Posterior vena cava (tissue), 2 donors: ENCODE measurements at places on chromosomes 6 and 20. TPM values are rescaled to one million over a fixed set of nuclear protein-coding genes. Genes with fewer than 3 reads are reported as not detected.

The SPEF1 gene
- not detected for total RNA-seq

The PRSS16 gene
- total RNA-seq: not detected

The C6orf120 gene
- total RNA-seq: 24.6 TPM

The FKBP1C gene
- total RNA-seq: 0.24 TPM

DNA sequence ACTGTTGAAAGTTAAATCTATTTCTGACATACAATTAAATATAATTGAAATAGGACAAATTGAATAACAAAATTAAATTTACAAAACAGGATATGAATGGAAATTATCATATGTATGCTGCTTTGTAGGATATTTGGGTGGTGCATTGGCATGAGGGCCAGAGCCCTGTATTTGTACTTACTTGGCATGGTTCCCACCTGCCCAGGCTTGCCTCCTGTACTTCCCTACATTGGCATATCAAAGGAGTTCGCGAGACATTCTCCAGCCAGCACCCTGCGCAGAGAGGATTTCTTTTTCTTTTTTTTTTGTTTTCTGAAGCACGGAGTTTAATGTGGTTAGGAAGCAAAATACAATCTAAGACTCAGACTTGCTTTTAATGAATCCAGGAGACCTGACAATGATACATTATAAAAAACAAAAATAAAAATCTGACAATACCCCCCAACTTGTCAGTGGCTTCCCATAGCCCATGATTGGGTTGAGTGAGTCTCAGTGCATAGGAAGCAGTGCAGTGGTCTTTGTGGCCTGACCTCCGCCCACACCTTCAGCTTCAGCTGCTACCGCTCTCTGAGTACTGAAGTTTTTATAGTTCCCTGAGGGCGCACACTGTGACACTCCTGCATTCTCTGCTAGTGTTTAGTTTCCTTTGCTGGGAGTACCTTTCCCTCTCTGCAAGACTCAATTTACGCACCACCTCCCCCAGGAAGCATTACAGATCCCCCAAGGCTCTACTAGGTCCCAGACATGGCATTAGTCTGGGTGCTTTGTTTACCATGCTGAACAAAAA is 440.8 kb downstream of the UTRN start:
- DNase-seq: no peak

GRCh38 chr6:126657561-126658175 is 317.8 kb downstream of the CENPW start:
- no peak for DNase-seq

DNA sequence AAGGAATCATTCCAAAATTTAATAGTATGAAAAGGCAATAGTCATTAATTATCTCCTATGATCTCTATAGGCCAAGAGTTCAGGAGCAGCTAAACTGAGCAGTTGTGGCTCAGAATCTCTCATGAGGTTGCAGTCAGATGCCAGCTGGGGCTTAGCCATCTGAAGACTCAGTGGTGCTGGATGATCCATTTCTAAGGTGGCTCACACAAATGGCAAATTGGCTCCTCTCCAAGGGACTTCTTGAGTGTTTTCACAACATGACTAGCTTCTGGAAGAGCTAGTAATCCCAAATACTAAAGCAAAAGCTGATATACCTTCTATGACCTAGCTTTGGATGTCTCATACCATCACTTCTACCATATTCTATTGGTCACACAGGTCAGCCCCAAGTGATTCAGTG is 104.2 kb downstream of the HAO1 start:
- DNase-seq: no peak

- no peak for DNase-seq
Observed at GRCh38 chr20:36937402-36937770, 14.1 kb downstream of the SAMHD1 start.

GRCh38 chr20:37649017-37649416 is 44.8 kb upstream of the CTNNBL1 start:
- no peak for DNase-seq

GRCh38 chr6:24524805-24525204 is 30.0 kb downstream of the ALDH5A1 start:
- no peak for DNase-seq

DNA sequence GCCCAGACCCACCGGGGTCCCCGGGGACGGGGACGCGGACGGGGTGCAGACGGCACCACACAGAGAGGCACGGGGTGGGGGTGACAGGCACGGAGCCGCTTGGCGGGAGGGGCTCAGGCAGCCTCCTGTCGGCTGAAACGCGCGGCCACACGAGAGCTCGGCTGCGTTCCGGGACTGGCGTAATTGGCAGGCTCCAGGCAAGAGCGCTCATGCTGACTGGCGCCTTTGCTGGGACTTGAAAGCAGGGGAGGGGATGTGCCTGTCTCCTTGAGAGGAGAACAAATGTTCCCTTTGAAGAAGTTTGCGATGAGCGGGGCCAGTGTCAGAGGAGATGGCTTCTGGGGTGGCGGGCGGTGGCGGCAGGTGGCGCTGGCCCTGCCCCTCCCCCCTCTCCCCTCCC is 25.8 kb downstream of the BHLHE23 start:
- DNase-seq: no peak

DNA sequence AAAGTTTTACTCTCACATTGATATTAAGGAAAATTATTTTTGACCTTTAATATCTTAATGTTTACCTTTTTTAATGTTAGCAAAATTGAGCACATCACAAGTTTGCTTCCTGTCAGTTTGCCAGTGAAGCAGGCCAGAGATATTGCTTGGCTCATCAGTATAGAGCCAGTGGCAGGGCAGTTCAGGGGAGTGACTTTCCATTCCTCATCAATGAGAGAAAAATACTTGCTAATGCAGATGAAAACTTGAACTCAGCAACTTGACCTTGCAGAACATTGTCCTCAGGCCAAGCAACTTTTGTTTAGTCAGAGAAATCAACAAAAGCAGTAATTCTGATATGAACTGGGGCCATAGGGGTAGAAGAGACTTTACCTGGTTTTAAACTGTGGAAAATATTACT is 6.9 kb downstream of the TAB2 start:
- DNase-seq: no peak

- no peak for DNase-seq
Observed at GRCh38 chr6:118782651-118783050, 111.3 kb upstream of the ASF1A start.

DNA sequence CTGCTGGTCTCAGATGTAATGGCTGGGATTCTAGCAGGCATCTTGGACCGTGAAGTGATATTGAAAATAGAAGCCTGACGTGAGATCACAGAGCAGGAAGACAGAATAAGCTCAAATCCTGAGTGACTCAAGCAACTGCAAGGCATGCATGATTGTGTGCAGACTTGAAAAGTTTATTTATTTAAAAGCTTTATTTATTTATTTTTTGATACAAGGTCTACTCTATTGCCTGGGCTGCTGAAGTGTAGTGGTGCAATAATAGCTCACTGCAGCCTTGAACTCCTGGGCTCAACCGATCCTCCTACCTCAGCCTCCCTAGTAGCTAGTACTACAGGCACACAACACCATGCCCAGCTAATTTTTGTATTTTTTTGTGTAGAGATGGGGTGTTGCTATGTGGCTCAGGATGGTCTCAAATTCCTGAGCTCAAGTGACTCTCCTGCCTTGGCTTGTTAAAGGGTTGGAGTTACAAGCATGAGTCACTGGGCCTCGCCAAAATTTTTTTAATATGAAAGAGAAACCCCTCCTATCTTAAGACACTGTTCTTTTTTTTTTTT is 40.1 kb upstream of the RNF144B start:
- DNase-seq: no peak

DNA sequence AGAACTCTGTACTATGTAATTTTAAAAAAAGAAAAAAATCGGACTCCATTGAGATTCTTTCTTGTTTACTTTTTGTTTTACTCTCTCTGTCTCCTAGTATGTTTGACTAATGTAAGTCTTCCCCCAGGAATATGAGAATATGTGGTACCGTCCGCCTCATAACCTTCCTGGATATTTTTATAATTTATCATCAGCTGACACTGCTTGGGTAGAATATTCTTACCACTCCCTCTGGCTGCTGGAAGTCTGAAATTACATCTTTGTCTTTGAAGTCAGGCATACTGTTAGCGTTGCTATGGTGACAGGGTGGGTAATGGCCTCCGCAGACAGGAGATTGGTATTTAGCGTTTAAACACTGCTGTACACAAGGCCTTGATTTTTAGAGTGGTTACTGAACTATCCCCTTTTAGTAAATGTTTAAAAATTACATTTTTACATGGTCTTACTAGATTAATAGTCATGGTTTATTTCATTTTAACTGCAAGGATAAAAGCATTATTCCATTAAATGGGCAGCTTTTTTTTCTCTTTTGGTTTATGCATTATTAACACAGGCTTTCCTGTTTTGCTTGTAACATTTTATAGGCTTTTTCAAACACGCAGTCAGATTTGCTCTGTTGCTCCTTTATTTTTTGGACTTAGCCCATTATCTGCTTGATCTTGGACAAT is 176.4 kb downstream of the ARID1B start:
- DNase-seq: no peak

GRCh38 chr6:100266494-100267401 is 198.0 kb downstream of the SIM1 start:
- no peak for DNase-seq

GRCh38 chr6:162541019-162541601 is 186.5 kb downstream of the PRKN start:
- DNase-seq: no peak
